ENCODE measurements at places on chromosomes 11 and 22.

- no peak for DNase-seq
These were observed 95.1 kb upstream of the PLET1 start for GRCh38 chr11:112355726-112356125.

DNA sequence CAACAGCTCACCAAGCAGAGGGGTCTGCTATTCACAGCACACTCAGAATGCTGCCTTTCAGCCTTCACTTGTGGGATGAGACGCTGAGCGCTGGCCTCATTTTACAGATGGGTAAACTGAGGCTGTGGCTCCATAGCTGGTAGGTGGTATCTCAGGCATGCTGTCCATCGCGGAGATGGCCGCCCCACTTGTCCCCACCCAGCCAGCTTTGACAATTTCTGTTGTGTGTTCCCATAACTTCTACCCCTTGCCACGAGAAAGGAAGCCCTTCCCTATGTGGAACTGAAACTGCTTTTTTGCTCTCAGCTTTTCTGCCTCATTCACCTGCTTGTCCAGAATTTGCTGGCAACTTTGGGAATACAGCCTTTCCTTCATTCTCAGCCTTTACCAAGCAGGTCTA is 36.1 kb upstream of the NNMT start:
- no peak for DNase-seq

GRCh38 chr11:129933891-129934290 is 38.5 kb upstream of the NFRKB start:
- no peak for DNase-seq

DNA sequence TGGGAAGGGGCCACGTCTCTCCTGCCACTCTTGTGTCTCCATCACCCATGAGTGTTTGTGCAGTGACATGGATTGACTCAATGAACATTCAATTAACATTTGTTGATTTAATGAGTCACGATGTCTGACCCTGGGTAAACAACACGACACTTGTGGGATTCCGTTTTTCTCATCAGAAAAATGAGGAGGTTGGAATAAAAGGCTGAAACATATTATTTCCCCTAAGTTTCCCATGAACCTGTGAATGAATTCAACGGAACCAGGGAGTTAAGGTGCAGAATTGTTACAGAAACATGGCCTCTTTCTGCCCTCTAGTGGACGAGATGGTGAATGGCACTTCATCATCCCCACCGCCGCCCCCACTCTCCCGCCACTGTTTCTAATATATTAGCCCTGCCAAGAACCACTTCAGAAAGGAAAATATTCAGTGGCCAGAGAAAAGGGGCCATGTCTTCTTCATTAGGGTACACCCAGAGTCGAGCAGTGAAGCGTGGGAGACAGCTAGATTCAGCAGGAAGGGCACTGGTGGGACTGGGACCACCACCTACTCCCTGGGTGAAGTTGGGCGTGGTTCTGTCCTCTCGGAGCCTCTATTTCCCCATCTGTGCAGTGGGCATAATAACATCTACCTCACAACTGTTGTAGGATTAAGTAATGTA is 46.3 kb upstream of the SYT13 start:
- no peak for DNase-seq

DNA sequence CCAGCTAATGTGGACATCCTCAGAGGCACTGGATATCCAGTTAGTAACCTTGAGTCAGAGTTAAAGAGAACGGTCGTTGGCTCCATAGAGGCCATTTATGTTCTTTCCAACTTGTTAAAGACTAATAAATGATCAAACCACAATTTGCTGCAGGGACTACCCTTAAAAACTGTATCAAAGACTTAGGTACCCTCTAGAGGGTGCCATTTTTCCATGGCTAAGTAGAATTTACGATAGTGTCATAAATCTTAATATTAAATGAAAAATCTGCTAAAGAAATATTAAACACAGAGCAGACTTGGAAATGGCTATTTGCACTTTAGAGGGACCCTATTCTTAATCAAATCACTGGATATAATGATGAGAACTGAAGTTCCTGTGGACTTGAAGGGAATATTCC is 685.2 kb upstream of the CHORDC1 start:
- DNase-seq, result no peak

GRCh38 chr11:118938491-118939403 is 13.0 kb upstream of the BCL9L start:
- DNase-seq, result no peak

GRCh38 chr22:27251563-27251962 is 550.0 kb downstream of the MN1 start:
- no peak for DNase-seq

DNA sequence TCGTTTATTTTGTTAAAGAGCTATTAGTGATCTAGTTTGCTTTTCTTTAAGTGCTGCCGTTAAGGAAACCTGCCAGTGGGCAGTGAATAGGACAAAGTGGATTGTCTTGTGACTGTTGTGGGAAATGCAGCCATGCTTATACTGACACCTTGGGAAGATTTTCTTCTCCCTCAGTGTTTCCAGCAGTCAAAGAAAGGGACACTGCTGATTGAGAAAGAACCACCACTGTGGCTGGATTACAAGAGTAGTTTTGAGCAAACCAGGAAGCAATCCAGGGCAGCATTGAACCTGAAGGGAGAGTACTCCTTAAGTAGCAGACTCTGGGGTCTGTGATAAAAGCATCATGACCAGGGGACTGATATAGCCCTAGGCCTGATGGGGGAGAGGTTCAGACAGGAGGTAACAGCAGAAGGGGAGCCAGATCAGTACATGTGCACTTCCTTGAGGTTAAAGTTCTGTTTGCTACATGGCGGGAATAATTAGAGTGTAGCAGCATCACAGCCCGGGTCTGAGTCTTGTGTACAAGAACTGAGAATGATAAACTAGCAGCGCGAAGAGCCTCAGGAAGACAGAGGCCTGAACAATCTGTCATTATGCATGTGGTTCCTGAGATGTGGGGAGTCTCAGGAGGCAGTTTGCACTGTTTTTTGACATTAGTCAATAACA is 167.8 kb downstream of the C11orf91 start:
- no peak for DNase-seq

DNA sequence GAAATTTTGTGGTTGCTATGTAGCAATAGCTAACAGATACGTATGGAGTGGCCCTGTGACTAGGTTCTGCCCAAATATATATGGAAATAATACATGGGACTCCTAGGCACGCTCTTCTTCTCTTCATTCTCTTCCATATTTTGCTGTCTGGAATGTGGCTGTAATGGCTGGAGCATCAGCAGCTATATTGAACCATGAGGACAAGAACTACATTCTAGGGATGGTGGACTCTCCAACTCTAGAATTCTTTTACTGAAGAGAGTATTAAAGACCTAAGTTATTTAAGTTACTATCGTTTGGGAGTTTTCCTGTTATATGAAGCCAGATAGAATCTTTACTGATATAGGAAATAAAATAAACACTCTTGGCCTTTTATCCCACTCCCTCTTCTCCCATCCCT is 7.5 kb upstream of the NELL1 start:
- DNase-seq, result no peak

- DNase-seq, result no peak
These were observed at the start of gene CRYAB for GRCh38 chr11:111911563-111912401. Gene CRYAB, minus strand, starts transcription at chr11:111911770. Its CDS starts 46 bp downstream, at chr11:111911724.

DNA sequence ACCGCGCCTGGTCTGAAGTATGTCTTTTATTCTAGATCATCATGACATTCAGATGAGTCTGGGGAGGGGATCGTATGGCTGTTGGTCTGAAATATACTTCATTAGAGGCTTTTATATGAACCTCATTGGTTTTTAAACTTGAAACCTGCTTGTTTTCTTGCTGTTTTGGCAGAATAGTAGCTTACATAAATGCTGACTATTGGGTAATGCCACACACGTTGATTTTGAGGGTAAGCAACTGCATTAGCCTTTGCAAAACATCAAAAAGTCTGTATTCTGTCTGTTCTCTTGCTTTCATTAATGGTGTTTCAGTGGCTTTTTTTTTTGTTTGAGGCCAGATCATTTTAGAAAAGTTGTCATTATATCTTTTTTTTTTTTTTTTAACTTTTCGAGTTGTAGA is 14.2 kb downstream of the PPME1 start:
- DNase-seq, result no peak

DNA sequence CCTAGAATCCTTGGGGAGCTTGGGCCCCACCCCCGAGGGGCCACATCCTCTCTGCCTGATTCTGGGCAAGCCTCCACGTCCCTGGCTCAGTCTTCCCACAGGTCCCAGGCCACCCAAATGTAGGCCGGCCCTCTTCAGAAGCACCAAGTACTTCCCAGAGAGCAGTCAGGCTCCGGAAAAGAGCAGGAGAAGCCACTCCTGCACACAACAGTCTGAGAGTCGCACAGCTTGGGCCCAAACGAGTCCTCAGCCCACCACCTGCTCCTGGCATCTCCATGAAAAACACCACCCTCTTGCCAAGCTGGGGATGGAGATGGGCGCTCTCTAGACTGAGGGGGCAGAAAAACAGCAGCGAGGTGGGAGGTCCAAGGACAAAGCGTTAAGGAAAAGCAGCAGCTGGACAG is 15.4 kb downstream of the EHD1 start:
- DNase-seq, result no peak

DNA sequence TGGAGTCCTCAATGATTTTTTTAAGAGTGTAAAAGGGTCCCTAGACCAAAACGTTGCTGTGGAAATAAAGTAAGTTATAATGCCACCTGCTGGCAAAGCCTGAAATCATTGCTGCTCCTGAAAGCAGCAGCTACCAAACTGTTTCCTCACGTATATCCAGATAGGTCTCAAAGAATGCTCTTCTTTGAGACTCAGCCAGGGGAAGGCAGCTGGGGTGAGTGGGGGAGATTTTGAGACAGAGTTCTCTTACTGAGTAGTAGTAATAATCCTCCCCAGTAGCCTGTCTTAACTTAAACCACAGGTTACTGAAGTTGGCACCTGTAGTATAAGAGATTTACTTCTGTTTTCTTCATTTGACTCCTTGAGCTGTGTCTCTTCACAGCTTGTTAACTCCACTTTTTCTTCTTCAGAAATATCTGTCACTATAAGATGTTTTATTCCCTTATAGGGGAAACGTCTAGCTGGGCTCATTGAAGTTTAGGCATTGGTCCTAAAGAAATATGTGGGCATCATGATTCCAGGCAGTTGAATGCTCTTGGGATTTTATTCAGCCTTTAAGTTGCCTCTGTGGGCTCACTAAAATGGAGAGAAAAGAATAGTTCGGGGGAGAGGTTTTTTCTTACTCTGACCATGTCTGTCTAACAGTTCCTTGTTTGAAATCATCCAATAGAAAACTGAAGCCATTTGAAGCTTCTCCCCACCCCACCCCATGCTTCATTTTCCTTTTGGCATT is 77.9 kb downstream of the BTBD10 start:
- DNase-seq, result no peak

DNA sequence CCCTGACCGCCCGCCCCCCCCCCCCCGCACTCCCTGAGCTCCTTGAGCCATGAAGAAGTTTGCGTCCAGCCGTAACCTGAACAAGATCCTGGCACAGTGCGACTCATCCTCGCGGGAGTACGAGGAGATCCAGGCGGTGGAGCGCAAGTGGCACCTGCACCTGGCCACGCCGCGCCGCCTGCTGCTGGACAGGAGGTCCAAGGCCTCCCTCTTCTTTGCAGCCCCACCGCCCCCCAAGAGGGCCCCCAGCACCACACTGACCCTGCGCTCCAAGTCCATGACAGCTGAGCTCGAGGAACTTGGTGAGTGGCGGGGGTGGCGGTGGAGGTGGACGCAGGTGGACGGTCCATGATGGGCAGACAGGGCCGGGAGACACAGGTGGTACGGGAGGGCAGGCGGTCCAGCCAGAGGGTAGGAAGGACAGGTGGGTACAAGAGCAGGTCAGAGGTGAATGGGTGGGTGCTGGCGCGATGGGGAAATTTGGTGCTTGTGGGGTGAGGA is 32.1 kb upstream of the ACR start:
- DNase-seq, result no peak

DNA sequence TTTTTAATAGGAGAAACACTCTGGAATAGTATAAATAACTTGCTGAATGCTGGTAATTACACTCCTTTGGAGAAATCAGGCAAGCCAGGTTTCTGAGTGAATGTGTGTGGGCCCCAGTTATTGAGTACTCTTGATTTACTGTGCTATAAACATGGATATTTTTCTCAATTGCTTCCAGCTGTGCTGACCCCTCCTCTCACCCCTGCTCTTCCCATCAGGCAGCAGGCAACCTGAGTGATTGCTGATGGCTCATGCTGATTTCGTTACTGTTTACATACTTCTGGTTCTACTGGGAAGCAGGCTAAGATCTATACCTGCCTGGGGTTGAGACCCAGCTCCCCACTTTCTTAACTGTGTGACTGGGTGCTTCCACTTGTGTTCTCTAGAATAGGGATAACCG is 68.5 kb downstream of the DHCR7 start:
- DNase-seq, result no peak

- no peak for DNase-seq
These were observed 7.3 kb upstream of the AHNAK start for GRCh38 chr11:62553839-62554361.

DNA sequence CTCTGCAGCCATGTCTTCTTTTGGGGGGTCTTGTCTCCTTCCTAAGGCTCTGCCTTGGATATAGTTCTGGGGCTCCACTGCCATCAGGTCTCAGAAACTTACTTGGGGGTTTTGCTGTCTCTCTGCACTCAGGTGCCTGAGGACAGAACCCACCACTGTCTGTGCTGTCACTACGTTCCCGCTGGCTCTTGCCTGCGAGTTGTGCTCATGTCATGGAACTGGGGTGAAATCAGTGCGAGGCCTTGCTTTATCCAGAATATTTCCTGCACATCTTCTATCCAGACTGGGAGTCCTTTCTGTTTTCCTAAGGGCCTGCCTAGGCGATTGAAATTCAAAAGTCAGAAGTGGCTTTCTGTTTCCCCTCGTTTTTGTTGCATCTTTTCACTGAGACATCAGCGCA is 6.6 kb upstream of the USP2 start:
- DNase-seq, result no peak

DNA sequence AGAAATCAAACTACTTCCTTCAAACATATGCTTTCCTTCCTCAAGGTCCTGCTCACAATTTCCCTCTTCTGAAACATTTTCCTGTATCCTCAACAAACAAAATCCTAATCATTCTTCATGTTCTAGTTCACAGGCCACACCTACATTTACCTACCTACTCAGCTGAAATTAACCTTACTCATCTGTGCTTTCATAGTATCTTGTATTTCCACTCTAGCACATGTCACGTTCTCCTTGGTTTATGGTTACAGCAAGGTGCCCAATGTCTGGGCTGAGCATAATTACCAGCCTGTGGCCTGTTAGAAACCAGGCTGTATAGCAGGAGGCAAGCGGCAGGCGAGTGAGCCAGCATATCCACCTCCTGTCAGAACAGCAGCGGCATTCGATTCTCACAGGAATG is 13.2 kb downstream of the DCUN1D5 start:
- DNase-seq, result no peak

GRCh38 chr11:119764108-119764868 is 35.3 kb upstream of the NECTIN1 start:
- DNase-seq, result no peak
